ENCODE measurements at places on chromosomes 13 and 19. TPM values are rescaled to one million over a fixed set of nuclear protein-coding genes. Genes with fewer than 3 reads are reported as not detected.

The MED26 gene
- total RNA-seq, result 10.3 TPM

- no peak for DNase-seq
Observed at GRCh38 chr19:13691569-13692435, 72.5 kb upstream of the MRI1 start.

DNA sequence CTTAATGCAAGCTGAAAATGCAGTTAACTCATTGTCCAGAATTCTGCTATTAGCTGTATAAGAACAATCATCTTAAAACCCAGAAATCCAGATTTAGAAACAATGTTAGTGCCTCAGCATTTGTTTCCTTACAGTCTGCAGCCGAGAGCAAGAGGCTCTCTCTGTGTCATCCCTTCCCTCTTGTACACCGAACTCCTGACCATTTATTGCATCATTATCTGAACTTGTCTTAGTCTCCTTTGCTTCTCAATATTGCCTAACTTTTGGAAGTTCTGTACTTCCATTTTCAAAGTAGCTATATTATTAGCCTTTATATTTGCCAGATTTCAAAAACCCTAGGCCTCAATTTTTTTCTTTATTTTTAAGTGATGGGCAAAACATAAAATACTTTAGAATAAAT lies 27.1 kb downstream of the RNASEH2B start:
- no peak for DNase-seq

GRCh38 chr19:55418185-55418584 lies 10.6 kb upstream of the UBE2S start:
- no peak for DNase-seq

The IGFL3 gene
- total RNA-seq, result not detected

DNA sequence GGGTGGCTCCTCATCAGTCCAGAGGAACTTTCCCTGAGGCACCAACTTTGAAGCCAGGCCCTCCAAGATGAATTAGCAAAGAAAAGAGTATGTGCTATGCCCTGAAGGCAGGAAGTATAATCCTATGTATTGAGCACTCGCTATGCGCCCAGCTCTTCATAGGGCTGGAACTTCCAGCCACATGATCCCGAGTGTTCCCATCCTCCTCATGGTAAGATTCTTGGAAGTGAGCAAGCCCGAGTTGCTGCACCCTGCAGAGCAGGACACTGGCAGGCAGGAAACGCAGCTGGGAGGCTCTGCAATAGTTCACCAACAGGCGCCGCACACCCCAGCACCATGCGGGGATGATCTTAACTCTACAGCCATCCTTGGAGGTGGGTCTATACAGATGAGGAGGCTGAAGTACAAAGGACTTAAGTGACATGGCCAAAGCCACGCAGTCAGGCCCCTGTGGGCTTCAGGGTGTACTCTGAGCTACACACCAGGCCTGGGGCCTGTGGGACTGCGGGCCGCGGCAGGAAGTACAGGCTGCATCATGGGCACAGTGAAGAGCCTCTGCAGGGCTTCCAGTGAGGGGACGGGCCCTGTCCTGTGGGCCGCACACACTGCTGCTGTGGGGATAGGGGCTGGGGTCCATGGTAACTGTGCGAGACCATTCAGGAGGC lies 25.1 kb downstream of the C19orf47 start:
- DNase-seq, result no peak

DNA sequence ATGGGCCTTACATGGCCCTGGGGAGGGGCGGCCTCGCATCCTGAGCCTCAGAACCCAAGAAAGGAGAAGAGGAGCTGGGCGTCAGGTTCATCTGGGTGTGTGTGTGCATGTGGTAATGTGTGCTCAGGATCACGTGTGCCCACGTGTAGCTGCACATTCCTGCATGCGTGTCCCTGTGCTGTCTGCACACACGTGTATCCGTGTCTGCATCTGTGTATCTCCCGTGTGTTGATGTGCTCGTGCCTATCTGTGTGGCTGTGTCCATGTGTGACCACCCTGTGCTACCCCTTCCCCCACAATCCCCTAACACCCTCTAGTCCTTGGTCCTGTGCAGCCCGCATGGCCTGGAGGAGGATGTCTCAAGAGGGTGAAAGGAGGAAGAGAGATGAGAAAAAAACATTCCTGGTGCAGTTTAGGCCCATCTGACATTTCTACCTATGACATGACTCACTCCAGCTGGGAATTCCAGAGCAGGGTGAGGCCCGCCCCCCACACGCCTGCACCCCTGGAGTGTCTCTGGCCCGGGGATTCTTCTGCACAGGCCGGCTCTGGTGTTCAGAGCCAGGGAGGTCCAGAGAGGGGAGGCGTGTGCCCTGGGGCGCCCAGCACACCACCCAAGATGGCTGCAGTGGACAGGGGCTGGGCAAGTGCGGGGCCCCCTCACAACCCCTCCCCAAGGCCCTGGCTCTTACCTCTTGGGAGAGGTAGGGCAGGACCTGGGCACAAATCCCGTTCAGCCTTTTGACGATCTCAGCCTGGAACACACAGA lies 7.1 kb downstream of the TLE5 start:
- DNase-seq, result no peak

Data from ovary (tissue), 10 donors.